Calu3 (cell line): ENCODE measurements at places on chromosomes 1 and 21.

GRCh38 chr1:154434346-154435085 is 29.4 kb downstream of the IL6R start:
- DNase-seq: no peak

GRCh38 chr1:202189001-202189790 is 4.4 kb upstream of the LGR6 start:
- DNase-seq: peak; percentile 92

DNA sequence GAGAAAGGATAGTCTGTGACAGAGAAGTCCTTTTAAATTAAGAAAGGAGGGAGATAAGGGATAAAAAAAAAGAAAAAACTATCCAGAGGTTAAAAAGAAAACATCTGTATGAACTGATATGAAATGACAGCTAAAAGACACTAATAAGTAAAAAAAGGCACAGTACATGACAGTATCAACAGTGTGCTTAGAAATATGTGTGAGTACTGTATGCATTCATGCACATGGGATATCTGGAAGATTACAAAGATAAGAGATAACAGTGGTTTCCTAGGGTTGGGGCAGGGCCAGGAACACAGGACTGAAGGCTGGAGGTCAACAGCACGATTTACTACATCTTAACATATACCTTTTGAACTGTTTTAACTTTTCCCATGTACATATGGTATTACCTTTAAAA is 13.3 kb downstream of the PTP4A2 start:
- no peak for DNase-seq

DNA sequence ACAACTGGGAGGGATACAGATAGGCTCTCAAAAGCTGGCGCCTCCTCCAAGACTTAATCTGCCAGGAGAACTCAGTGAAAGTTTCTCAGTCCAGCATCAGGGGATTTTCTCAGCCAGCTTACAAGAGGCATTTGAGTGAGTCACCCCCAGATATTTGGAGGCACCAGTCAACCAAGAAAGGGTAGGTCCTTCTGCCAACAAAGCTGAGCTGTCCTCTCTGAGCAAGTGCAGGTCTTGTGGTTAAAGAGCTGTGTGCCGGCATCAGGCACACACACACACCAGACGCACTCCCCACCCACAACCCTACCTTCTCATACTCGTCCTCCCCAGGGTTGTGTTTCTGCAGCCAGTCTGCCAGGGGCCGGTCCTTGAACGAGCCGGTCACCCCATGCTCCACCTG is 27.0 kb upstream of the PPP1R15B start:
- DNase-seq: peak; percentile 46

DNA sequence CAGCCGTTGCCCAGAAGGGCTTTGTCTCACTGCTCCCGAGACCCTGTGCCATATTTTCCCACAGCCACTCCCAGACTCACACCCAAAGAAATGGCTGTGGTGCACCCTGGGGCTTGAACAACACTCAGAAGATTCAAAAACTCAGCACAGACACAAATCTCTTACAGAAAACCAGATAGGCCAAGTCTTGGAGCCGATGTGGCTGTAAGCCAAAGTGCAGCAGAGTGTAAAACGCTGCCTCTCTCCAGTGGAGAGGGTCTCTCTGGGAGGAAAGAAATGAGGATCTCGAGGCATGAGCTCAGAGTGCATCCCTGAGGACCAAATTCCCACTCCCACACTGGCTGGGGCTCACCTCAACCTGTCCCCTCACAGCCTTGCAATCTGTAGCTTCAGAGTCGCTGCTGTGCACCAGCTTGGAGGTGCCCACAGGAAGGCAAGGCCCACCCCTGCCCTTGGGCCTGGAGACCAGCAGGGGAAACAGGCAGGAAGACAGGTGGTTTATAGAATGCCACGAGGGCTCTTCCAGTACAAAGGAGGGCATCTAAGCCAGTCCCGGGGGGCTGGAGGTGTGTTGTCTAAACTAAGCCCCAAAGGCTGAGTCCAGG is 171.3 kb upstream of the AJAP1 start:
- DNase-seq: no peak

- DNase-seq: no peak
These were observed 78.0 kb downstream of the LBR start for GRCh38 chr1:225349826-225350225.

- DNase-seq: no peak
These were observed 18.3 kb downstream of the HYI start for GRCh38 chr1:43435146-43436145.

DNA sequence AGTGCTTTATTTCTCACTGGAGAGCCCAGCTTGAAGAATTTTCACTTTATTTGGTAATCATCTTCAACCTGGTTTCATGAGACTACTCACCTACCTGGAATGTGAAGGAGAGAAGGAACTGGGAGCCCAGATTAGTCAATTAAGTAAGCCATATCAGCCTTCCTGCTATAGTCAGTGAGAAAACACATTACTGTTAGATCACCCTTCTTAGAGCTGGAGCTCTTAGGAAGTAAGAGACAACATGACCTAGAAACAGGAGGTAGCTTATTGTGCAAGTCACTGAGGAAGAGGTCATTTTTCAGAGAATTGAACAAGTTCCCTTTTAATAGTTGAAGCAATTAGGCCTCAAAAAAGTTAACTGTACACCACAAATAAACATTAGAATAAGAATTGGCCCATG is 49.2 kb upstream of the TEKT2 start:
- peak; percentile 10 for DNase-seq

- no peak for DNase-seq
These were observed 63.2 kb downstream of the DTL start for GRCh38 chr1:212098771-212099170.

DNA sequence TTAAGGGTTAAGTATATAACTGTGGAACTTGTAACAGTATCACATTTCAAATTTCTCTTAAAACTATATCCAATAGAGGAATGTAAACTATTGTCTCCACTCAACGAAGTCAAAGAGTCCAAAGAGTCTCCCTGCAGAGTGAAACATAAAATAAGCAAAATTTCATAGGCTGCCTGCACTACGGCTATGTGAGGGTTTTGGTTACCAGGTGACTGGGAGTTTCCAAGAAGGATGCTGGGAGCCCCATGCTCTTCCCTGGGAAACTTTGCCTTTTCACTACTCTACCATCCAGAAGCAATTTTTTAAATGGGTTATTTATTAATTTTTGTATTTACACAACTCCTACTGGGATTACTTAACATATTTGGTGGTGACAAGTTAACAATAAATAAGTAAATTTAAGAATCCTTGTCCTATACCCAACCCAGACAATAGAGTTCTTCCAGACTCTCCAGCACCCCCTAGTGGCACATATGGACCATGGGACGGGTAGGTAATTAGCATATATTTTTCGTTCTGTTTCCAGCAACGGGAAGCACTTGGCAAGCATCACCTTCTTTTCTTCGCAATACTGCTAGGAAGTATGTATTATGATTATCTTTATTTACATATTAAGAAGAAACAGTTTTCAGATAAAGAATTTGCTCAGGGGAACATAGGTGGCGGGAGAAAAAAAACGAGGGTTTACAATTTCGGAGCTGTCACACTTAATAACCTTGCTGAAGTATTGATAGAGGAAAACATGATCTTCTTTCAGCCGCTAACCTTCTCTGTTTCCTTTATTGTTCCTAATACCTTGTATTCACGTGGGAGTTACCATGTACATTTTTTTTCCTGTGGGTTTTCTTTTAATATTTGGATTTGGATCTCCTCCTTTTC is 3.5 kb downstream of the FMO2 start:
- peak; percentile 69 for DNase-seq

- DNase-seq: no peak
These were observed 112.6 kb downstream of the MACF1 start for GRCh38 chr1:39317111-39317510.

- peak; percentile 60 for DNase-seq
These were observed 8.8 kb upstream of the FGR start for GRCh38 chr1:27643600-27644368.

DNA sequence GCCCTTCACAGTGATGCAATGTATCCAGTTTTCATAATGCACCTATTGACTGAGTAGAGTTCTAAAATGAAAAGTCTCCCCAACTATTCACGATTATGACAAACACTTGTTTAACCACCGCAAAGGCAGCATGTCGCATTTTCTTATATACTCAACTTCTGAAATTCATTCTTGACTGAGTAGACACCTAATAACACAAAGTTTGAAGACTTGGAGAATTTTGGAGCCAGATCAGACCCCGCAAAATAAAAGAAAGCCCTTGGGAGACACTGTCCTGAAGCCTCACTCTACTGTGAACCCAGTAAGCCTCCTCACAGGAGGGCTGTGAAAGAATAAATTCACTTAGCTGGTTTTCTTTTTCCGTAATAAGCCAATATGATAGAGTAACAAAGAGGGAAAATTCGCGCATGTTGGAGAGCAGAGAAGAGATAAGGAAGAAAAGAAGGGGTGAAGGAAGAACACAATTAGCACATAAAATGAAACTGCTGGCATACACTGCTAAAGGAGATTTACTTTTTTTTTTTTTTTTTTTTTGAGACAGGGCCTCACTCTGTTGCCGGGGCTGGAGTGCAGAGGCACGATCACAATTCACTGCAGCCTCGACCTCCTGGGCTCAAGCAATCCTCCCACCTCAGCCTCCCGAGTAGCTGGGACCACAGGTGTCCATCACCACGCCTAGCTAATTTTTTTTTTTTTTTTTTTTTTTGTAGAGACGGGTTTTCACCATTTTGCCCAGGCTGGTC is 492 bp upstream of the COLGALT2 start:
- DNase-seq: no peak

GRCh38 chr21:17834639-17835354 is 15.6 kb upstream of the C21orf91 start:
- DNase-seq: no peak

DNA sequence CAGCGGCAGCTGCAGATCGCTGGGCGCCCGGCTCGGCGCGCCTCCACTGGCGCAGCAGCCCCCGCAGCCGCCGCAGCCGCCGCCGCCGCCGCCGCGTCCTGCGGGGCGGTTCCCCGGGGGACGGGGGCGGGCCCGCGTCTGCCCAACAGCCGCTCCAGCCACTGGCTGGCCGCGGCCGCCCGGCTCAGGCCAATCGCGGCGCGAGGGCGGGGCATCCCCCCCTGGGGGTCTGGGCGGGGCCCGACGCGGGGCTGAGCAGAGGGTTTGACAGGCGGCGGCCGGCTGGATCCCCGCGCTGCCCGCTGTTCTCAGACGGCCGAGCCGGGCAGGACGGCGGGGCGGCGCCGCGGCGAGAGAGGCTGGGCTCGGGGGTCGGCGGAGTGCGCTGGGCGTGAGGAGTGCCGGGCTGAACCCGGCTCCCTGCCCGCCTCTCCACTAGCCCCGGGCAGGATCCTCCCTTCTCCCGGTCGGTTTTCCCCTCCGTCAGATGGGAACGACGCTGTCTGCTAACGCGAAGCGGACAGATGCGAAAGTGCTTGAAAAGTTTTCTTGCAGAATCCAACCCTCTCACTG is at the start of gene GLIS1:
TSS of gene GLIS1 (minus strand) at position 56 of the 573 bp plus-strand sequence. CDS start 1,100 bp downstream, outside the sequence.
- peak; percentile 91 for DNase-seq

GRCh38 chr1:212152308-212152693 is 116.8 kb downstream of the DTL start:
- no peak for DNase-seq

DNA sequence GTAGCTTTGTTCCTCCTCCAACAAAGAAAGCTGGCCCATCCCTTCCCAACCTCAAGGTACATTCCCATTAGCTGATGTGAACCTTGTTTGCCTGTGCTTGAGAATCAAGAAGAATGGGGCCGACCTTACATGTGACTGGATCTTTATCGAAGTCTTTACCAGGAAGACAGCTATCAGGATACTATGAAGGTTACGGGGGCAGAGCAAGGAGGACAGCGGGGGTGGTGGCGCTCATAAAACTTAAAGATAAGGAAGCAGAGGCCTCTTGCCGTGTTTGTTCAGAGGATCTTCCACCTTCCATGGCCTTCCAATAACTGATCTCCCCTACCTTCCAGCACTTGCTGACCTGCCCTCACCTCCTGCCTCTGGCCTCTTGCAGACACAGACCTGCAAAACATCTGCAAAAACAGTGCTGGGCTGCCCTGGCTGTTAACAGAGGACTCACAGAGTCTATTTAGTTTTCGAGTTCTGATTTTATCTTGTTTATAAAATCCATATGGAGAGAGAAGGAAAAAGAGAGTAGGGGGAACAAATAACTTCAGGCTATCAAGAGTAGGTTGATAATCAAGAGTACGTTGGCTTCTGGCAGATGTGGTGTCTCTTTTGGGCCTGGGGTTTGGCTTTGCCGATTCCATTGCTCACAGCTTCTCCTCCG is 198.0 kb downstream of the HUNK start:
- DNase-seq: no peak

DNA sequence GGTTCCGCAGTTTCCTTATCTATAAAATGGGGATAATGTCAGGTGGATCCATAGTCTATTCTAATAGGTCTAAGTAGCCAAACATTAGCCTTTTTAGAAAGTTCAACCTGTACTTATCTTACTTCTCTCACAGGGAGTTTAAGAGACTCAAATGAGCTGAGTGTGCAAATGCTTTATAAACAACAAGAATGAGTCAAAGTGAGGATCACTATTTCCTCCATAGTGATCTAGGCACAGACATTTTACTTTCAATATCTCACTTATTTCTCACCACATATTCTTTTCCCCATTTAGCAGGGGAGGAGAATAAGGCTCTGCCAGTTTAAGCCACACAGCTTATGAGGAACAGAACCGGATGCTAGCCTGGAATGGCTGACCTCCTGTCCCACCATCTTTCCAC is 92.1 kb upstream of the LMO4 start:
- no peak for DNase-seq
